ENCODE measurements at places on chromosomes 12 and 14. TPM values are rescaled to one million over a fixed set of nuclear protein-coding genes. Genes with fewer than 3 reads are reported as not detected.

DNA sequence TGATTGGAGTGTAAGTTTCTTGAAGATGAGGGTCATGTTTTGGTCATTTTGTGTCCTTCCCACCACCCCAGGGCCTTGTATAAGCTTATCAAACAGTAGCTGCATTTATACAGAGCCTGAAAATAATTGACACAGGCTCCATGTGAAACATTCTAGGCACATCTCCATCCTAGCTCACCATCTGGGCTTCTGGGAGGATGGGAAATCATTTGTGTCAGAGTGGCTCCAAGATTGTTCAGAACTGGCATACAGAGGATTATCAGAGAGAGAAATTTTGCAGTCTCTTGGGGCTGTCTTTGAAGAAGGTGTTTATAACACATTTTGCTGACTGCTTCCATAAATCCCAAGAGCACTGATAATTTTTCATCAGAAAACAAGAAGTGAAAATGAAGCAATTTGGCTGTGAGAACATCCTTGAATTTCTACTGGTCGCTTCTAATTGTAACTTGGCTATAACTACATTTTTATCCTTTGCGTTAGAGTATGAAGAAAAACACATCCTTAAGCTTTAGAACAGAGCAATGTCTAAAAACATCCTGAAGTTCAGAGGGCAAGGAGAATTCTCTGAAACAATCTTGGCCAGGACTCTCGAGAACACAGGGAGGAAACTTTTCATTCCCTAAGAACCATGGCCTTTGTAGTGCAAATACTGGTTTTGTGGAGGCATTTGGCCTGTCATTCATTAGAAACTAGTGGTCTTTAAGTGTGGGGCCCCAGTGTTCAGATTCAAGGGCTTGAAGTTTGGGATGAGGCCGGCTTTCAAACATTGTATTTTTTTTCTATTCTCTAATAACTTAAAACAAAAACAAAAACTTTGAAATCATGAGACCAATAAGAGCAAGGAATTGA is 151.1 kb downstream of the DACT1 start:
- H3K27ac ChIP-seq, result no peak overlapping the region
- H3K4me3 ChIP-seq, result no peak overlapping the region
- H3K27me3 ChIP-seq, result no peaks in the 10 kb centered on the region
- H3K36me3 ChIP-seq, result no peaks in the 10 kb centered on the region

The APOF gene
- not detected for total RNA-seq

GRCh38 chr14:43903209-43903608 is 603.9 kb downstream of the FSCB start:
- H3K27ac ChIP-seq, result no peak overlapping the region
- H3K27me3 ChIP-seq, result no peaks in the 10 kb centered on the region
- DNase-seq, result no peak
- H3K4me1 ChIP-seq, result no peaks in the 10 kb centered on the region
- no peaks in the 10 kb centered on the region for H3K36me3 ChIP-seq

- H3K36me3 ChIP-seq, result no peaks in the 10 kb centered on the region
- H3K4me1 ChIP-seq, result no peaks in the 10 kb centered on the region
- DNase-seq, result no peak
- no peak overlapping the region for H3K4me3 ChIP-seq
- no peak overlapping the region for H3K27ac ChIP-seq
These were observed 177.5 kb downstream of the EGLN3 start for GRCh38 chr14:33773205-33774030.
